Left renal pelvis (tissue), 4 donors: ENCODE measurements at places on chromosomes 13 and 19. TPM values are rescaled to one million over a fixed set of nuclear protein-coding genes. Genes with fewer than 3 reads are reported as not detected.

GRCh38 chr19:29917911-29918310 is 24.1 kb upstream of the URI1 start:
- no peak for DNase-seq

PSG1 gene
- not detected for polyA plus RNA-seq

- DNase-seq: no peak
Measured at GRCh38 chr13:48817166-48817802, 158.4 kb upstream of the FNDC3A start.

RASGRP4 gene
- 0.82 TPM for polyA plus RNA-seq

GRCh38 chr13:89150362-89150761 is 1479.2 kb downstream of the SLITRK5 start:
- DNase-seq: no peak

DNA sequence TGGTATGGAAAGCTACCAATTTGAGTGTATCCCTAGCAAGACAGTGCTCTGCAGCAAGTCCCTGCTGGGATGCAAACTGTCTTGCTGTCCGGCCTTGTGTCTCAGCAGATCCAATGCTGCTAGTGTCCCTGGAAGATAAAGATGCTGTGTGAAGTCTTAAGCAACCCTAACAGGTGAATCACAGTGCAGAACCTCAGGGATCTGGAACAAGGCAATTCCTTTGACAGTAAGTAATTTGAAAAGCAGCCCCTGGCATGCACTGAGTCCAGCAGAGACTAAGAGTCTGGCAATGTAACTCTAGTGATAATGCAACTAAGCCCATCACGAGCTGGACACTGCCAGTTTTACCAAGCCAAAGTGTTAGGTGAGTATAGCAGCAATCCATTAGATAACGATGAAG is 1.7 kb upstream of the UCHL3 start:
- DNase-seq: no peak

DNA sequence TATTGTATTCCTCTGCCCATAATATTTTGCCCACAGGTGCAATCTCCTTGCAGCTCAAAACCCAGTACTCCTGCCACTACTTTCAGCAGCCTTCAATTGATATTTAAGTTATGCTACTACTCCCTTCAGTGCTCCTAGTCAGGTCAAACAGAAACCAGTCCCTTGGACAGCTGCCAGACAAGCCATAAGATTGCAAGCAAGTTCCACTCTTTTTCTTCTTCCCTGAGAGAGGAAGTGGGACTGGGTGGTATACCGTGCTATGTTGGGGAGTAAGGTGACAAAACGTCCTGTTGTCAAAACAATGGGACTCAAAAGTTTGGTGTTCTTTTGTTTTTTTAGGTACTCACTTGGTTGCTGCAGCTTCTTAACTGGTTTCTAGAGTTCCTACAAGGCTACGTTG is 63.1 kb upstream of the FRY start:
- DNase-seq: no peak

DNA sequence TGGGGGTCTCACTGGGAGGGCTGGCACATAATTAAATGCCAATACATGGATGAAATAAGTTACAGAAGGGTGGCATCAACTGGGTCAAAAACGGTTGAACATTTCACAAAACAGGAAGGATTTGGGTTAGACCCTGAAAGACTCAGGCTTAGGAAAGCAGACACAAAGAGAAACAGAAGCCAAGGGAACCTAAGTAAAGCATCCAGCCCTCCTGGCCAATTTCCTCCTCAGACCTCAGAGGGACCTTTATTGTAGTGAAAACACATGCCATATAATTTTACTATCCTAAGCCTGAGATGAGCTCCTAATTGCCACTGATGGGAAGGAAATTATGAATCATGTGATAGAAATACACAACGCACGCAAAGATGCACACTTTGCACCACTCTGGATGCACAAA is 12.1 kb upstream of the CEACAM3 start:
- DNase-seq: no peak

GRCh38 chr19:19207637-19208572 is 3.9 kb upstream of the NCAN start:
- no peak for DNase-seq

DNA sequence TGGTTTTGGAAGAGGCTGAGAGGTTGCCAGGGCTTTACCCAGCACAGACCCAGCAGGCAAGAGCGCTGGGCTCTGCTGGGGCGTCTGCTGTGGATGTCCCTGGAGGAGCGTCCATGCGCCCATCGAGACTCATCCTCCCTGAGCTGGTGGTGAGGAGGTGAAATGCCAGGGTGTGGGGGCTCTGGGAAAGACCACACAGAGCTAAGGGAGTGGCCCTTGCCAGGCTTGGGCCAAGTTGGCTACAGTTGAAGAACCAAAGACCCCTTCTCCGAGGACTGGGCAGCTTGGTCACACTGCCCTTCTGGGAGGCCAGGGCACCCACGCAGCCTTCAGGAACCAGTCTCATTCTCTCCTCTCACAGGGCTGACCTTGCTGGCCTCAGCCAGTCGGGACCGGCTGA is 24.6 kb upstream of the OVOL3 start:
- DNase-seq: no peak

DNASE2 gene
- polyA plus RNA-seq: 14.0 TPM

CCNA1 gene
- 0.84 TPM for polyA plus RNA-seq
